Progenitor cell of endocrine pancreas (in vitro differentiated cells): ENCODE measurements at places on chromosomes 4 and X.

DNA sequence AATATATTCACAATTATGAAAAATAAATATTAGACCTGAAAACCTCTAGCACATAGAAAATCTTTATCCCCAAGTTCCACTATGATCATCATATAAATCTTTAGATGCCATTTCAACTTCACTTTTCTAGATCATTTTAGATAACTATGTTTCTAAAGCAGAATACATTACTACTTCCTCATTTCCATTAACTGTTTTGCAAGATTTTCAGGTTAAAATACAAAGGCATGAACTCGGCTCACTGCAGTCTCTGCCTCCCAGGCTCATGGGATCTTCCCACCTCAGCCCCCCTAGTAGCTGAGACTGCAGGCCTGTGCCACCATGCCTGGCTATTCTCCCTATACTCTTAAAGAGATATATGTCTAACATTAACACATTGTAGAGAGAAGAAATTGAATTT, 1365.9 kb upstream of the AGA start:
- DNase-seq, result no peak

- DNase-seq, result peak; percentile 55
These were observed 316.7 kb upstream of the IGFBP7 start for GRCh38 chr4:57426779-57427395.

- DNase-seq, result no peak
These were observed 562.8 kb upstream of the IGFBP7 start for GRCh38 chr4:57672846-57673433.

DNA sequence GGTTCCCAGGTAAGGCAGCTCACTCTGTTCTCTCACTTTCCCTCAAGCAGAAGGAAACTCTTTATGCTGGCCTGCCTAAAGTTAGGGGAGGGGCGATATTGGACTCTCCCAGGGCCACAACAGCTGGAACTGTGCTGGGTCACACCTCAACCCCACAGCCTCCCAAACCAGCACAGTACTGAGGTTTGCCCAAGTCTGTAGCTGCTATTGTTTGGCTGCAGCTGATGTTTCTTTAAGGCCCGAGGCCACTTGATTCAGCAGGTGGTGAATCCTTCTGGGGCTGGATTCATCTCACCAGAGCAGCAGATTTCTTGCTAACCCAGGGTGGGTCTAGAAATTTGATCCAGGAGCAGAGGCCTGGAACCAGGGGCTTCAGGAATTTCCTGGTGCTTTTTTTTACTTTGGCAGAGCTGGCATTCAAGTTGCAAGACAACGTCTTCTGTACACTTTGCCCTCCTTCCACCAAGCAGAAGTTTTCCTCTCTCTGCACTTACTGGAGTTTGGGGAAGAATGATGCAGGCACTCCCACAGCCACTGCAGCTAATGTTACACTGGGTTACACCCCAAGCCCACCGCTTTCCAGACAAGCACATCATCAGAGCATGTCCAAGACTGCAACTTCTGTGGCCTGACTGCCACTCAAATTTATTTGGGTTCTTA, 544.7 kb upstream of the NDST4 start:
- no peak for DNase-seq

DNA sequence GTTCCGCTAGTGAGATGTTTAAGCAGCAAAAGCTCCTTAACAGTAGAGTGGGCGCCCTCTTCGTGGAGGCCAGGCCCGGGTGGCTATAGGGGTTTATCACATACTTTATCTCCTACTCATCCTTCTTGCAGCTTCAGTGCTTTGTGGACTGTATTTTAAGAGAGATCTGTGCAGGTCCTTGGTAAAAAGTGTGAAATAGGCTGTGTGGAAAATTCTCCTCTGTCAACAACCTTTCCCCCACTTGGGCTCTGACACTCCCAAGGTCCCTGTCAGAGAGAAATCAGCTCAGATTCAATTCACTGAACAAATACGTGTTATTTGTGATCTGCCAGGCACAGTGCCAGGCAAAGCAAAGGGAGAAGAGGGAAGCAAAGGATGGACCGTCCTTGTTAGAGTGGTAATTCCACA, 214.3 kb upstream of the PPARGC1A start:
- DNase-seq, result no peak

GRCh38 chrX:105468741-105469140, 248.2 kb upstream of the TEX13A start:
- DNase-seq, result no peak

GRCh38 chr4:60134099-60134498, 1066.0 kb upstream of the ADGRL3 start:
- no peak for DNase-seq

GRCh38 chr4:157231525-157231924, 11.0 kb downstream of the GRIA2 start:
- no peak for DNase-seq

GRCh38 chrX:133749370-133749769, 236.0 kb downstream of the GPC3 start:
- no peak for DNase-seq

DNA sequence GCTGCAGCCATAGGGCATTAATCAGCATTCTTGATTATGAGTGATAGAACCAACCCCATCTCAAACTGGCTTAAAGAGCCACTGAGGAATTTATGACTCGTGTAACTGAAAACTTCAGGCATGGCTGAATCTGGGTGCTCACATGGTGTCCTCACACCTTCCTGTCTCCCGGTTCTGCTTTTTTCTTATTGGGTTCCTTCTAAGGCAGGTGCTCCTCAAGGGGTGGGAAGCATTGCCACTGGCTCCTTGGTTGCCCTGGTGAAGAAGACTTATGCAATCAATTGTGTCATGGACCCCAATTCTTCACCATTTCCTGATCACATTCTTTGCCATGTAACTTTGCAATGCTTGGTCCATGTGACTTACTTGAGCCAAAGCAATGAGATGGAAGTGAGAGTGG, 4.3 kb upstream of the ZCCHC4 start:
- DNase-seq, result no peak

GRCh38 chr4:27206009-27206408, 345.4 kb downstream of the STIM2 start:
- no peak for DNase-seq

DNA sequence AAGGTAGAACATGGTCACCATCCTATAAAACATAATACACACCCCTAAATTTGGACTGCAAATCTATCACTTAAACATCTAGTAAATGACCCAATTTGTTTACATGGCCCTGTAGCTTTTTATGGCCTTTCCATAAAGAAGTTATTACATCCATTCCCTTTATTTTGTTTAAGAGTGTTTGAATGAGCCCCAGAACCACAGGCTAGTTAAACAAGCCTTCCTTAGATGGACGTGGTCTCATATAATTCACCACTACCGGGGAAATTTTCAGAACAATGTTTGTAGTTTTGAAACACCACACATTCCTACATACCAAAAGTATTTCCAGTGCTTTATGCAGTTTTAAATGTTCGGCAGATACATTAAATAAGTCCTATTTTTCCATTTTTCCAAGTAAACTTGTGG, 12.3 kb downstream of the PDGFC start:
- no peak for DNase-seq

DNA sequence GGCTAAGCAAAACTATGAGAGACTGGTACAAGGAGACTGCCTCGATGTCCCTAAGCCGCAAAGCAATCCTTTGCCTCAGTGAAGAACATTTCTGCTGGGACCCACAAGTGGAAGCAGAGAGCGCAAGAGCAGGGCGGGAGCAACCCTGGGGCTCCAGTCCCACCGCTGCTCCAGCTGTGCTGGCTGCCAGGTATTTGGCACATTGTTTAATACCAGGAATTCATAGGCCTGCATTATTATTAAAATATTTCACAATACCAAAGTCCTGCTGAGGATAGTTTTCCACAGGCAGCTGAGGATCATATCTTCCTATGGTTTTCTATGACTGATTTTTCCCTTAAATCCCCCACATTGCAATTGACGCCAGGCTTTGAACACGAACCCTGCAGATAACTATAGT, 163.5 kb upstream of the TLL1 start:
- no peak for DNase-seq

DNA sequence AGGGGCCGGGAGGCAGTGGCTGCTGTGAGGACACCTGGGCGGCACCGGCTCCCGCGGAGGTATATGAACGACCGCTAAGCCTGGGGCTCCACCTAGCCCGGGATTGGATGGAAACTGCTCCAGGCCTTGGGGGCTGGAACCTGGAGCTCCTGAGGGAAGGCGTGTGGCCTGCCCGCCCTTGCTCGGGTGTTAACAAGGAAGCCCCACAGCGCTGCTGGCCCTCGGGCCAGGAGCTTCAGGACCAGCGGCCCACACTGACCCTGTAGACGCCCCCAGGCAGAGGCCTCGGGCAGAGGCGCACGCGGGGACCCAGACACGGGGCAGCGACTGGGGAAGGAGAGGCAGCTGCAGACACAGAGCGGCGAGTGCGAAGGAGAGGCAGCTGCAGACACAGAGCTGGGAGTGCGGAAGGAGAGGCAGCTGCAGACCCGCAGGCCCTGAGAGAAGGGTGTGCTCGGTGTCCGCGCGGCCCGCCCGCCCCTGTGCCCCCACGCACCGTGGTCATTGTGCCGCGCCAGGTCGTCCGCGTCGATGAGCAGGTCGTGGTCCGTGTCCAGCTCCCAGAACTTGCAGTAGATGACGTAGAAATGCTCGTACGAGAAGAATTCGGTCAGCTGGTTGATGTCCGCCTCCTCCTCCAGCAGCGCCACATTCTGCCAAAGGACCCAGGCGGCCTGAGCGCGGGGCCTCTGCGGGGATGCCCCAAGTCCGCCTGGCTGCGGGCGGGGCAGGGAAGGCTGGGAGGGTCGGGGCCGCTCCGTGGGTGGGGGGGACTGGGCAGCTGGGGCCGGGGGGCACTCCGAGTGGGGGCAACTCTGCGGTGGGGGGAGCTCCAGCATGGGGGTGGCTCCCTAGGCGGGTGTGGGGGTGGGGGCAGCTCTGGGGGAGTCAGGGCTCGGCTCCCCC, 26.7 kb upstream of the GTPBP6 start:
- DNase-seq, result no peak

DNA sequence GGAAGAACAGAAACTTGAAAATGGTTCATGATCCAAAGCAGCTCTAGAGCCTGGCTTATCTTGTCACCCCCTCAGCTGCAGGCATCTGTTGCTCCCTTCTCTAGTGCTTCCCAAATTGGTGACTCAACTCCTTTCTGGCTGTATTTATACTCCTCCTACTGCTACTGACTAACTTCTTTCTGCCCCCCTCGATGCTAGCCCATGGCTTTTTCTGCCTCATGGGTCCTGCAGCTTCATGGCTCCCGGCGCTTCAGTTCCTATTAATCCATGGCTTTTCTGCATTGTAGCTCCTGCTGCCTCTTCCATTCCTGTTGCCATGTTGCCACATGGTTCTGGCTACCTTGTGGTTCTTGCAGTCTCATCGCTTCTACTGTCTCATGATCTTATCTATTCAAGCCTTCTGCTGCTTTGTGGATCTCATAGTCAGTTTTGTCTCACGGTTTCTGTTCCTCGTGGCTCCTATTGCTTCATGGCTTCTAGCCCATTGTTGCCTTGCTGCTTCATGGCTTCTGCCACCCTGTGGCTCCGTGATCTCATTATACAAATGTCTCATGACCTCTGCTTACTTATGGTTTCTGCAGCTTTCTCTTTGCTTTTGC, 48.1 kb downstream of the SMC1A start:
- no peak for DNase-seq

DNA sequence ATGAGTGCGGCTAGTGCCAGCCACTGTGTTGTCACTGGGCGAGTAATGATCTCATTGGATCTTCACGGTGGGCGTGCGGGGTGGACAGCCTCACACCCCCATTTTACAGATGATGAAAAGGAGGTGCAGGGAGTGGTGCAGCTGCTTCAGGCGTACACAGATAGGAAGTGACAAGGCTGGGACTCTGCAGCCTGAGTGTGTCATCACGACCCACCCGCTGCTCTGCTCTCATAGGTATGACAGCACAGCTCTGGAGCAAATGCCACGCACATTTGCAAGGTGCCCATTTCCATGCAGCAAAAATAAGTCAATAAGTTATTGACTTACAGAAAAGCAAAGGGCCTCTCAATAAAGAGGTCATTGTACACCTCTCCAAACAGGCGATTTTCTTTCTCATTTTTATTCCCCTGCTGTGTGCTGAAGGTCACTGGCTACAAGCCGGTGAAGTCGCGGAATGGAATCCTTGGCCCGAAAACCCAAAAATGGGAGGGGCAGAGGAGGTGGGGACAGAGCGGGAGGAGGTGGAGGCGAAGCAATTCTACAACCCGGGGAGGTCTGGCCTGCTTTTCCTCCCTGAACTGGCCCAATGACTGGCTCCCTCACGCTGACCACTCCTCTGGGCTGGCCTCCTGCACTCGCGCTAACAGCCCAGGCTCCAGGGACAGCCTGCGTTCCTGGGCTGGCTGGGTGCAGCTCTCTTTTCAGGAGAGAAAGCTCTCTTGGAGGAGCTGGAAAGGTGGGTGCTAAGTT, at the start of gene SOD3:
TSS of gene SOD3 (plus strand) at position 658 of the 750 bp plus-strand sequence. CDS start 3,949 bp downstream, outside the sequence.
- peak; percentile 42 for DNase-seq

- DNase-seq, result no peak
These were observed 34.6 kb downstream of the MAP9 start for GRCh38 chr4:155342142-155342541.

DNA sequence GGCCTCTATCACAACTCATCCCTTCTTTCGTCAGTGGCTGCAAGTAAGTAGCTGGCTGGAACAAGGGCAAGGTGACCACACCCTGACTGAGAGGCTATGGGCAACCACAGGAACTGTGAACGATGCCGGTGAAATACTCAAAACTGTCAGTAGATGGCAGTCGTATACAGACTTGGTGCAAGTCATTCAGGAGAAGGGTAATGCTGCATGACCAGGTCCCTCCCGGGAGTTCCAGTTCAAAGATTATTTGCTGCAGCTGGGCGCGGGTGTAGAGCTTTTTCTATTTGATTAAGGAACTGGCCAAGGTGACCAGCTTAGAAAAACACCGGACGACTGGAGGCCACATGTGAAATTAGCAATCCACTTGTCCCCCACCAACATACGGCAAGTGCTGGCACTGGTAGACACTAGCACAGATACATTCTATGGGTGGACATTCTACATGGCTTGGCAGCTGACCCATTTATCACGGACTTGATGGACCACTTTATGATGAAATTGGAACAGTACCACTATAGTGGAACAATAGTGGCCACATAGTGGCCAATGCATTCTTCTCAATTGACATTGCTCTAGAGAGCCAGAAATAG, 726.6 kb downstream of the TRAM1L1 start:
- DNase-seq, result peak; percentile 59

DNA sequence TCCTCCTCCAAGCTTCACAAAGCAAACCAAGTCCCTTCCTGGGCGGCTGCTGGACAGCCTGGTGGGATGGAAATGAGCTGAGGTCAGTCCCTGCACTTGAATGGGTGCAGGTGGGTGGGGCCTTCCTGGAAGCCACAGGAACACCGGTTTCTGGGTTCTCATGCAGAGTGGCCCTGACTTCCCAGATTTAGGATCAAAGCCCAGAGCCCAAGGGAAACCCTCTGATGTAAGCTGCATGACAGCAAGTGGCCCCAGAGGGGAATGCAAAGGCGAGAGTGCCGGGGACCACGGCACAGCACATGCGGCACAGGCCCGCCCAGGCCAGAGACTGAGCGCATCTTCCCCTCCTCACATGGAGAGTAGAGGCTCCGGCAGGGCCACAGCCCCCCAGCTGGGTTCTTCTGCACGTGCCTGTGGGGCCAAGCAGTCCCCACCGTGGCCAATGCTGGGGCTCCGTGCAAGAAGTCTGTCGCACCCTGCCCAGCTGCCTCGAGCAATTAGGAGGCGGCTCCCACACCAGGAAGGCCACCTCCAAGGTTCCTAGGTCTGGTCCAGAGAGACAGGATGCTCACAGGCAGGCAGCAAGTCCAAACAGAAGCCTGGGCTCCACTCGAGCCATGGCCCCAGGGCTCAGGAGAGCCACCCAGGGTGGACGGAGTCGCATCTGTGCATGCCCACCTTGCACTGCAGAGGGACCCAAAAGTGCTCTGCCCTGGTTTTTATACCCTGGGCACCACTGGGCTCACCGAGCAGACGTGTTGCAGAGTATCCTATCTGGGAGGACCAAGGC, 83.0 kb downstream of the HTRA3 start:
- no peak for DNase-seq
